ENCODE measurements at places on chromosomes 2 and 18.

DNA sequence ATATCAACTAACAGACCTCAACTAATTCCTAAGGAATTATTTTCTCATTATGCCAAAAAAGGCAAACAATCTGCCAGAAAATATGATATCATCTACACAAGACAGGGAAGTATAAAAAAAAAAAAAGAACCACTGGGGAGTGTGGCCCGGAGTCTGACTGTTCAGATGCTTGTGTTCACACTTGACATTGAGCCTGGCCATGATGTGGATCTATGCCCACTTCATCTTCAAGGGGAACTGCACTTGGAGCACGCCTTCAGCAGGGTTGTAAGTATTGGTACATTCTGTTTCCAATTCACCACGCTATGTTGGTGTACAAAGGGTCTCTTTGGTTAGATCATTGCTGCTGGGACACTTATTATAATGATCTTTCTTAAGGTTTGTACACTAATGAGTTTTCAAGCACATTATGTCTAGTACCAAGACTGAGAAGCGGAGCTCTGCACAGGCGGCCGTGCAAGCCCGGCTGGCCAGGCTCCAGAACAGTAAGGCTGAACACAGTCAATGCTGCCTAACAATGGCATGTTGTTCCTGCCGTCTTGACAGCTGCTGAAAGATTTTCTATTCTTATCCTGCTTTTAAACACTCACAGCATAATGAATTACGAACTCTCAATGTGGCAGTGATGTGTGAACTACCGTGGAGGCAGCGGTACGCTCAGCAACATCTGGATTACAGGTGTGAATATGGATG lies 788.4 kb upstream of the SOX11 start:
- no peak for DNase-seq

- DNase-seq, result no peak
These were observed 70.6 kb downstream of the COPS8 start for GRCh38 chr2:237156031-237156856.

GRCh38 chr18:45745817-45746461 lies 22.0 kb downstream of the SLC14A1 start:
- DNase-seq, result no peak

GRCh38 chr2:113116100-113116958 lies 11.1 kb upstream of the IL1RN start:
- DNase-seq, result no peak

DNA sequence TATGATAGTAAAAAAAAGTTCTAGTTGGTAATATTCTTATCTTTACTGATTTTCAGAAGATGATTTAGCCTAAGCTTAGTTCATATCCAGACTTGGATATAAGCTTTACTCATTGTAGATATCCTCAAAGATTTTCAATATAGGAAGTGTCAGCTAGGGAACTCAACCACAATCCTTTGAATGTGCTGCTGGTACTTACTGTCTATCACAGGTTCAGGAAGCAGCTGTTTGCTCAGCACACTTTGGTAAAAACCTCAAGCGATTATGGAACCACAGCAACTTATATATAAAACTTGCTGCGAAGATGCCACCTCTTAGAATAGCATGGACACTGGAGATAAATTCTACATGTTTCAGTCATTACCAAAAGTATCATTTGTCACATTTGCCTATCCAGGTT lies 60.1 kb upstream of the TNFRSF11A start:
- DNase-seq, result no peak

- no peak for DNase-seq
These were observed 132.2 kb upstream of the ITGB6 start for GRCh38 chr2:160332318-160332717.

DNA sequence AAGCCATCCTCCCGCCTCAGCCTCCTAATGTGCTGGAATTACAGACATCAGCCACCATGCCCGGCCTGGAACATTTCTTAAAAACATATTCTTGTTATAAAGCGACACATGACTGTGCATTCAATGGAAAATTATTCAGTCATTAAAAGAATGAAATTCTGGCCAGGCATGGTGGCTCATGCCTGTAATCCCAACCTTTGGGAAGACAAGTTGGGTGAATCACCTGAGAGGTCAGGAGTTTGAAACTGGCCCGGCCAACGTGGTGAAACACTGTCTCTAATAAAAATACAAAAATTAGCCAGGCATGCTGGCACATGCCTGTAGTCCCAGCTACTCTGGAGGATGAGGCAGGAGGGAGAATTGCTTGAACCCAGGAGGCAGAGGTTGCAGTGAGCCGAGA lies 21.6 kb upstream of the RPRD1A start:
- DNase-seq, result no peak

DNA sequence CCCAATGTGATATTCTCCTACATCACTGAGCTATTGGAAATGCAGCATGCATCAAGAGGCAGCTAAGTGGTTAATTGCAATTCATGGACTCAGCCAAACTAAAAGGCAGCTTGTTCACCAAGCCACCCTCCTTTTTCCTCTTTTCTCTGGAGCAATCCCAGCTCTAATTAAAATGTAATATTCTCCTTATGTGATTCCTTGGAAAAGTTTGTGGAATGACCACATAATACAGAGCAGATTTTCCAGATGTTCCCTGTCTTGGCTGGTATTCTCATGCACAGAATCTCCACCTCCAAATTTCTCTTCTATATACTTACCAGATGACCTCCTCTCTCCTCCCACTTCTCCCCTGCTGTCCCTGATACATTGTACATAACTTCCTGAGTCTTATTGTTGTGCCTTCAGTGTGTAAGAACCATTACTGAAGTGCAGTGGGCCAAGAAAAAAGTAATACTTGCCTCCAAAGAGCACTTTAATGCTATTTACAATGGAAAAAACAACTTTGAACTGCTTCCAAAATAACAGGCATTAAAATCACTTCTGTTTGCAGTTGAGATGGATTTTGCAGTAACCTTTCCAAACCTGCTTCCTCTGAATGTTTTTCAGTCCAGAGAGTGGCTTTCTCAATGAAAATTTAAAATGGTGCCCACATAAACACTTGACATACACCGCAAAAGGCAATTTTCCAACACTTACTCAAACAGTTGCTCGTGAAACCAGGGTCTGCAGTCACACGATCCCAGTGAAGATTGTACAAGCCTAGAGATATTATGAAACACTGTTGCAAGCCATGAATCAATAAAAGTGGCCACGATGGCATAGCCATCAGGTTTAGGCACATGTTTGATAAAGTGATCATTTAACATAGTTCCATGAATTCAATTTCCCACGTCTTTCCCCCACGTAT lies 258.0 kb downstream of the MTX2 start:
- DNase-seq, result peak; percentile 79

DNA sequence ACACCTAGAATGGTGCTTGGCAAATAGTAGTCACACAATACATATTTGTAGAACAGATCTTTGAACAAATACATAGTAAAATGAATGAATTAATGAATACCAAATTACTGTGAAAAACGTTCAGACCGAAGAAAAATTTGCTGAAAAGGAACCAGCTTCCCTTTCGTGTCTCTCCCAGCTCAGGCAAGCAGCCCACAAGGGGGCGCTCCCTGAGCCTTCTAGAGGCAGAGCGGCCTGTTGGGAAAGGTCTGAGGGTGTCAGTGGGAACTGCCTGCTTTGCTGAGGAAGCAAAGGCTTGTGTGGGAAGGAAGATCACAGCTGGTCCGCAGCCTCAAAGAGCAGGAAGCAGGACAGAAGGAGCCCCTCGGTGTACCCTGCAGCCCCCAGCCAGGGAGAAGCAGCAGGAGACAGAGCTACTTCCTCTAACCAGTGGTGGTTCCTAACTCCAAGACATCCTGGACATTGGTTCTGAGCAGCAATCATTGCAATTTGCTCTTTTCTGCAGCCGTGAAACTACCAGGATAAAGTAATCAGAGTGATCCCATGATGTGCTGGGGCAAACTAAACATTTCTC lies 231.1 kb downstream of the ANKRD30B start:
- DNase-seq, result no peak

- no peak for DNase-seq
These were observed 91.4 kb upstream of the FHL2 start for GRCh38 chr2:105490204-105490603.

- DNase-seq, result no peak
These were observed 1089.9 kb upstream of the SLC39A10 start for GRCh38 chr2:194566907-194567660.

- no peak for DNase-seq
These were observed 13.6 kb downstream of the HOXD3 start for GRCh38 chr2:176170602-176171305.

DNA sequence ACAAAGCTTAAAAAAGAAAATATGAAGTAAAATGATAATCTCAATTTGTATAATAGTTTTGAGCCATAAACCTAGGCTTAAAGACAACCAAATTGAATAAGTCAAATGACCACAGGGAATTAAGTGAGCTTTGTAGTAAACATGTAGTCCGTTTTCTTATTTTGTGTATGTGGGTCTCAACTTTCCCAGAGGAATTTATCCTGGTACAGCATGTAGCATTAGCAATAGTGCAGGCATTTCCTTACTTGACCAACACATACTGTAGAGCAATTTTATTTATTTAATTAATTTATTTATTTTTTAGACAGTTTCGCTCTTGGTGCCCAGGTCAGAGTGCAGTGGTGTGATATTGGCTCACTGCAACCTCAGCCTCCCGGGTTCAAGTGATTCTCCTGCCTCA lies 37.5 kb upstream of the MTCL1 start:
- DNase-seq, result no peak

DNA sequence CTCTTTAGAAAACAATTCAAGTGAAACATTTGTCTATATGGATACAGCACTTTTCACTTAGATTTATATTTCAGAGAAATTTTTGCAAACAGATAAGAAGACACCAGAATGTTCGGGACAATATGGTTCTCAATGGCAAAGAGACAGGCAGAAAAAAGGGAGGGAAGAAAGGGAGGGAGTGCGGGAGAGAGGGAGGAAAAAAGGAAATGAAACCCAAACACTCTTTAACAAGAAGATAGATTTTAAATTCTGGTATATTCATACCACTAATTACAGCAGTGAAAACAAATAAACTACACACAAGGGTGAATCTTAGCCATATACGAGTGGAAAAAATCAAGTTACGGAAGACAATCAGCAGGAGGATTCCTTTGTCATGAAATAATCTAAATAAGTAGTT lies 3.0 kb downstream of the PASK start:
- DNase-seq, result no peak

- no peak for DNase-seq
These were observed 37.8 kb downstream of the ARID5A start for GRCh38 chr2:96574364-96574763.

GRCh38 chr2:23814963-23815362 lies 112.0 kb downstream of the ATAD2B start:
- DNase-seq, result no peak

DNA sequence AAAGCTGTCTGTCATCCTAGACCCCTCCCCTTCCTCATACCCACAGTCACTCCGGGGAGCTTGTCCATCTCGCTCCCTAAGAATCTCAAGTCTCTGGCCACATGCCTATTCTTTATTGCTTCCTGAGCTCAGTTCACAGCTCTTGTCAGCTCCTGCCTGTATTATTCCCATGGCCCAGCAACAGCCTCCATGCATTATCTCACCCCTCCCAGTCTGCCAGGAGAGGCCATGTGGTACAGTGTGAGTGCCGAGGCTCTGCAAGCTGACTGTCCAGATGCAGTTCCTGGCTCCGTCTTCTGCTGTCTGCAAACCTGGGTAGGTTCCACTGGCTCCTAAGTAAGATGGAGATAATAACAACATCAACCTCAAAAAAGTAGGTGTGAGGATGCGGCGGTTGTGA lies 79.7 kb downstream of the MRPS9 start:
- DNase-seq, result no peak

DNA sequence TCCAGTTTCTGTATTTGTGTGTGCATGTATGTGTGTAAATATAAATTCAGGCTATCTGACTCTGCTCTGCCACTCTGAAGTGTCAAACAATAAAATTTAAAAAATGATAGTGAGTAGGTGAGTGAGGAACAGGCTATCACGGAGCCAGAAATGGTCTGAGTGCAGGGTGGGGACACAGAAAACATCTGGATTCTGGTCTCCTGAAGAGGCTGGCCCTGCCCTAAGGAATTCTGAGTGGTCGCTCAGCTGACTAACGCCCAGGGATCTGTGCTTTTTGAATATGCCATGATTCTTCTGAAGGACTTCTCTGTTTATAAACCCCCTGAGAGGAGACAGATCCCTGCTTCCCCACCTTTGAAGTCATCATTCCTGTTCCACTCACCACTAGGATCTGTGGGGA lies 353.9 kb upstream of the GYPC start:
- DNase-seq, result no peak

DNA sequence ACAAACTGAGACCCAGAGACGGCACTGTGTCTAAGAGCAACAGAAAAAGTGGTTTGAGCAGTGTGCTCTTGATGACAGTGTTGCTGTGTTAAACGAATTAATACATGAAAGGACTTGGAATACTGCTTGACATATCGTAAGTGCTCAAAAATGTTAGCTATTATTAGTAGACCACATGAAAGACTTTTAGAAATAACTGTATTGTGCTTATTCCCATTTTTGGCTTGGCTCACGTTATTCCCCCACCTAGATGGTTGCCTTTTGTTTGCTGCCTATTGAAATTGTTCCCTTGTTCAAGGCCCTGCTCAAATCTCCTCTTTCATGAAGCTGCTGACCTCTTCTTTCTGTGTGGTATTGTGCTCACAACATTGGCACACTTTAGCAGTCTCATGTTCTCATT lies 27.8 kb upstream of the C2orf74 start:
- no peak for DNase-seq

DNA sequence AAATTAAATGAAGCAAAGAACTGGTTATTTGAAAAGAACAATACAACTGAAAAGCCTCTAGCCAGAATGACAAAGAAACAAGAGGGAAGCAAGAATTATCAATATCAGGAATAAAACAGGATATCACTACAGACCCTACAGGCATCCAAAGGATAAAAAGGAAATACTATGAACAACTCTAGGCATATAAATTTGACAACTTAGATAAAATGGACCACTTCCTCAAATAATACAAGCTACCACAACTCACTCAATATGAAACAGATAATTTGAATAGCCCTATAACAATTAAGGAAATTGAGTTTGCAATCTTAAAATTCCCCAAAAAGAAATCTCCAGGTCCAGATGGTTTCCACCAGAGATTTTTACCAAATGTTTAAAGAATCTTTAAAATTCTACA lies 19.8 kb downstream of the RPRD1A start:
- no peak for DNase-seq

- no peak for DNase-seq
These were observed 129.3 kb upstream of the CTAGE1 start for GRCh38 chr18:22546905-22547570.

DNA sequence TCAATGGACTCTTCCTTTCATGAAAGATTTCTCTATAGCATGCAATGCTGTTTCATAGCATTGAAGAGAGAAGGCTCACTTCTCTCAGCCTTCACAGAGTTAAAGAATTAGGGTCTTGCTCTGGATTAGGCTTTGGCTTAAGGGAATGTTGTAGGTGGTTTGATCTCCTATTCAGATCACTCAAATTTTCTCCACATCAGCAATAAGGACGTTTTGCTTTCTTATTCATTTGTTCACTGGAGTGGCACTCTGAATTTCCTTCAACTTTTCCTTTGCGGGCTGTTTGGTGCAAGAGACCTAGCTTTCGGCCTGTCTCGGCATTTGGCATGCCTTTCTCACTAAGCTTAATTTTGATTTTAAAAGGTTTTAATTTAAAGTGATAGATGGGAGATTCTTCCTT lies 131.6 kb downstream of the RBMS1 start:
- DNase-seq, result no peak

All from NCI-H1092 (cell line).